Vagina (tissue), 2 donors: ENCODE measurements at places on chromosomes 1 and 21.

DNA sequence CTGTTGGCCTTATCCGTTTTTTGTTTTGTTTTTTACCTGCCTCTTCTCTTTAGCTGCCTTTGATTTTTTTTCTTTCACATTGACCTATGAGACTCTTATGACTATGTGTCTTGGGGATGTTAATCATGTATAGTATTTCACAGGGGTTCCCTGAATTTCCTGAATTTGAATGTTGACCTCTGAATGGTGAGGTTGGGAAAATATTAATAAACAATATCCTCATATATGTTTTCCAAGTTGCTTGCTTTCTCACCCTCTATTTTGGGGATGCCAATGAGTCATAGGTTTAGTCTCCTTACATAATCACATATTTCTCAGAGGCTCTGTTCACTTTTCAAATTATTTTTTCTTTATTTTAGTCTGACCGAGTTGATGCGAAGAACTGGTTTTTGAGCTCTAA lies 29.6 kb downstream of the GBP5 start:
- no peak for DNase-seq

DNA sequence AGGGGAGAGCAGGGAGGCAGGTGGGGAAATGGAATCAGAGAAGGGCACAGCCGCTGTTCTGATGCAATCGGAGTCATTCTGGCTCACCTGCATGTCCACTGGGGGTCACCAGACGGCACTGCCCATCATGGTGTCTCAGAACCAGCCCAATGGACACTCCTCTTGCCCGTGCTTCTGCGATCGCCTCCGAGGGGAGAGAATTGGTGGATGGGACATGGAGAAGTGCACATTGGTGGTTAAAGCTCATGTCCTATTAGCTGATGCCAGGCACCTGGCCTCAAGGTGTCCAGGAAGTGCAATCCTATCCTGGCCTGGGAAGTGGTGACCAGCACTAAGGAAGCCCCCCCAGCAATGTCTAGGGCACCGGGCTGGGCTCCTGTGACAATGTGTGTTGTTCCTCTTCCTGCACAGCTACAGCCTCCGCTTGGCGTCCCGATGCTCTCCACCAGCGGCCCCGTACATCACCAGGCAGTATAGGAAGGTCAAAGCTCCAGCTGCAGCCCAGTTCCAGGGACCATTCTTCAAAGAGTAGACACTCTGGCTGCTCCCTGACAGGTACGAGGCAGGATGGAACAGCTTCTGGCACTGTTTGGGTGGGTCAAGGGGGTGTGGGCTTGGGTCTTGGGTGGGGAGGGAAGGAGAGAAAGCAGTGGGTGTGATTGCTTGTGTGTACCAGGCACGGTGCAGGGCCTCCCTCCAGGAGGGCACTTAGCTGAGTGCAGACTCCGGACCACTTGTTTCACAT lies 116.2 kb downstream of the PRDM2 start:
- no peak for DNase-seq

DNA sequence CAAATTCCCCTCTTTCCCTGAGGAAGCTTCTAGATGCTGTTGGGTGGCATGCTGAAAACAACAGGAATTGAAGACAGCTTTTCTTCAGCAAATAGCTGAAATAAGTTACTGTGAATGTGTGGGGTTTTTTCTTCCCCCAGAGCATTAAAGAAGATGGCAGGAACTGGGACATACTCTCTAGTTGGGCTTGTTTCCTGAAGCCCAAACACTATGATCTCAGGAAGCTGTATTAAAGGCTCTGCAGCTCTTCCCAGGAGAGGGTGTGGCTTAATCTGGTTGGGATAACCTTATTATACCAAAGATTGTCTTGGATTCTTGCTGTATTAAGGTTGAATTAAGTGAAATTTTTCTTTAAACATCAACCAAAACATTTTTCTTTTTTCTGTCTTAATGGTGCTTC lies 64.9 kb upstream of the LMO4 start:
- no peak for DNase-seq

DNA sequence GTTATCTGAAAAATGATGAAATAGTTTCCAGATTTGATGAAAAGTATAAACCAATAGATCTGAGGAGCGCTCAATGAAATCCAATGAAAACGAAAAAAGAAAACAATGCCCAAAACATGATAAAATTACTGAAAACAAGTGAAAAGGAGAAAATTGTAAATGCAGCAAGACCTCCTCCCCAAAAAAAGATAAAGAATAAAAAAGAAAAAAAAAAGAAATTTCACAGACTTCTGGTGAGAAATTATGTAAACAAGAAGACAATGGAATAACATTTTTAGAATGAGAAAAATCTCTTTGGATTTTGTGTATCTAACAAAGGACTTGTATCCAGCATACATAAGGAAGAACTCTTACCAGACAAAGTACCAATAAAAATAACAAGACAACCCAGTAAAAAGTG lies 134.2 kb downstream of the DNAH14 start:
- DNase-seq = no peak

DNA sequence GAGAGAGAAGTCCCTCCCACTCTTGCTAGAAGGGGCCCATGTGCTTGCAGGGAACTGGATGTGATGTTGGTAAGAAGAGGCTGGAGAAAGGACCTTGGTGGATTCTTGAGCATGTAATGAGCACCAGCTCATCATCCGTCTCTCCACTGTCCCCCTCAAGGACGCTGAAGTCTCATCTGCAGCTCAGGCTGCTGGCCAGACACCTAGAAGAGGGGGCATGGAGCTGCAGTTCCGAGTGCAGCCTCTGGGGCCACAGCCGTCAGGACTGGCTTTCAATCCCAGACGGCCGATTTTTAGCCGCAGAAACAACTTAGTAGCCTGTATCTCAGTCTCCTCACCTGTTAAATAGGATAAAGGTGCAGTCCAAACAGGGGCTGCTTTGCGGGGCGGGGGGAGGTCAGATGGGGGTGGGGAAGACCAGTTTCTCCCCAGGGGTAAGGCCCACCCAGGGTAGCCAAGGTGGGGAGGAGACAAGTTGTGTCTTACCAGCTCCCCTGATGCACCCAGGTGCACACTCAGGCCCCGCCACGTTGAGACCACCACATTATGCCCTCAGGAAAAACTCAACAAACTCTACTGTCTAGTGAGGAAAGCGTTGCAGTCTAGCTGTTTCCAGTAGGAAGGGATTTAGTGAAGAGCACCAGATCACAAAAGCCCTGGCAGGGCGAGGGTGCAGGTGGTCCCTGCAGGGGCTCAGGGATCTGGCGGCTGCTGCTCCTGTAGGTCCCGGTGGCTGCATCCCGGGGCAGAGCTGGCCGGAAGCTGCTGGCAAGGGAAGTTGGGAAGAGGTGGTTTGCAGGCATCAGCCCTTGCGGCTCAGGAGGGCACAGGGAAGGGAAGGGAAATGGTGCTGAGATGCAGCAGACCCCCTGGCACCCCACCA lies 29.5 kb downstream of the LDLRAP1 start:
- DNase-seq = no peak

- no peak for DNase-seq
Observed at GRCh38 chr1:225697428-225697827, 44.5 kb upstream of the ENAH start.

DNA sequence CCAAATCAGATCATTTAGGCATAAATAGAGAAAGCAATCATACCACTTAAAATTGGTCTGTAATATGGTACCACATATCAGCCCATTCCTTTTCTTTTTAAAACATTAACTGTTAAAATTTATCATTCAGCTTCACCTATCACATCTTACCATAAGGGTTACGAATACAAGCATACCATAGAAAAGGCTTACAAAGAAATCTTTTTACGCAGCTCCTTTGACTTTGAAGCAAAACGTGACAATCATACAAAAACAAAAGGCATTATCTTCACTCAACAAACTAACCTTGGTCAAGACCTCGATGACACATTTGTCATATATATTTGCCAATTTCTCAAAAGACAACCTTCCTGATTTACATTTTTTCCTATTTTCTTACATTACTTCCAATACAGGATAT lies 169.0 kb downstream of the SMYD3 start:
- DNase-seq = no peak

DNA sequence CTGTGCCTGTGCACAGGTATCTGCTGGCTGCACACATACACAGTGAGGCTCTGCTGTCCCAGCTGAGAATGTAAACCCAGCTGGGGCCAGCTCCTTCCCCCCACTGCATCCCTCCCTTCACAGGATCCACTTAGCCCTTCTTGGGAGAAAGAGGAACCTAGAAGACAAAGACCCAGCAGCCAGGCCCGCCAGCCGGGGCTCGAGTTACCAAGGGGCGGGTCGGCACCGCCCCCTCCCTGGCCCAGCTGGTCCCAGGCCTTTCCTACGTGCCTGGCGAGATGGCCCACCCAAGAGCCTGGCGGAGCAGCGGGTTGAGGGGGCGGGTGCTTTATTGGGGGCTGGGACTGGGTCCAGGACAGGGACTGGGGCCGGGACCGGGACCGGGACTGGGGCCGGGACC lies 2.1 kb downstream of the SH3BGRL3 start:
- peak; percentile 79 for DNase-seq

GRCh38 chr1:34396042-34396441 lies 219.3 kb downstream of the C1orf94 start:
- no peak for DNase-seq

GRCh38 chr1:80462006-80462405 lies 1338.7 kb upstream of the ADGRL2 start:
- DNase-seq = no peak

DNA sequence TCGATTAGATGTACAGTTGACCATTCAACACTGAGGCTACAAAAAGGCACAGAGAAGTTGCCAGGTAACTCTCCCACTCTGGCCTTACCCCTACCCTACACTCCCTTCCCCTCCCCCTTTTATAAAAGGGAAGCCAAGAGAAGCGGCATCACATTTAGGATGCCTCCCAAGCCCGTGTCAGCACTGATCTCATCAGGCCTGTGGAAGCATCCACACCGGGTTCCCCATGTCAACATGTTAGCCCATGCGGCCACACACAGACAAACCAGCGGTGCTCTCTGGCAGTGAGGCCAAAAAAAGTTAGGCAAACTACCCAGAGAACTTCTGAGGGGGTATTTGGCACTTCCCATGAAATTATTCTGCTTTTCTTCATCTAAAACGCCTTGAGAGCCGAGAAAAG lies 29.9 kb downstream of the BCAR3 start:
- no peak for DNase-seq

- no peak for DNase-seq
Observed at GRCh38 chr1:220296981-220297380, 24.7 kb upstream of the RAB3GAP2 start.
